ENCODE measurements at places on chromosomes 12 and 14.

GRCh38 chr12:85829391-85829790 lies 6.8 kb downstream of the RASSF9 start:
- peak; percentile 81 for DNase-seq

- DNase-seq = peak; percentile 16
These were observed 38.5 kb upstream of the KCNK13 start for GRCh38 chr14:90023176-90023896.

DNA sequence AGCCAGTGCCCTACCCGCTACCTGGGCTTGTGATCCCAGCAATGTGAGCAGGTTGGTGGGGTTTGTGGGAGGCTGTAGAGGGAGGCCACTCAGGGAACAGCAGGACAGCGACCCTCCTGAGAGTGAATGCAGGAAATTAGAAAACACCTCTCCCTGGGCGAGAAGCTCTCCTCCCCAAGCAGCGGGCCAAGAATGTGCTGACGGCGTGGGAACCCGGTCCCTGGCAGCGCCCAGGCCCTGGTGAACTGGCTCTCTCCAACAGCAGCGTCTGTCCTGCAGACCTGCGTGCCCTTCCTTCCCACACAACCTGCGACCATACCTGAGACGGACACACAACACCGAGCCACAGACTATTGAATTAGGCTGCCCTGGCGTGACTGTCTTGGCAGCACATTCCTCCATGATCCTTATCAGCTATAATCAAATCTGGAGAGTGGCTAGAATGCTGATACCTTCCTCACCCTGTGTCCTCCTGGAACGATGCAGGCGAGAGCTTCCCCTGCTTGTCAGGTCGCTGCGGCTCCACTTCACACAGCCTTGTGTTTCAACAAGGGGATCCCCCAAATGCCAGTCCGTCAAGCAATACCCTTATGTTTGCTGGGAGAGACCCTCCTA lies 114.8 kb upstream of the GSC start:
- DNase-seq = no peak

- DNase-seq = no peak
These were observed 33.9 kb upstream of the PPM1A start for GRCh38 chr14:60215127-60215444.

DNA sequence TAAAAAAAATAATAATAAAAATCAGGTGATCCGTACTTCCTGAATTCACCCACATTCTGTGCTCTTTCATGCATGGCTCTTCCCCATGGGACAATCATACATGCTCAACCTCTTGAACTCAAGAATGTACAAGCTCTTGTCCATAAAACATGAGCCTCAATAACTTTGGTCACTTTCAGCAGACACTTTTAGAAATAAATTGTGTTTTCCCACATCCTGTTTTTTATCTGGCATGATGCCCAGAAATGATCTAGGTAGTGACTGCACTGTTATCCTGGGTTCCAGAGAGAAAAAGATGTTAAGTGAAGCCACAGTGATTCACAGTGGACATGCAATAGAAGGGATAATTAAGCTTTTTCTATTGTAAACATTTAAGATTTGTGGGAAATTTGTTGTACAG lies 537.6 kb upstream of the TMEM132C start:
- peak; percentile 13 for DNase-seq

DNA sequence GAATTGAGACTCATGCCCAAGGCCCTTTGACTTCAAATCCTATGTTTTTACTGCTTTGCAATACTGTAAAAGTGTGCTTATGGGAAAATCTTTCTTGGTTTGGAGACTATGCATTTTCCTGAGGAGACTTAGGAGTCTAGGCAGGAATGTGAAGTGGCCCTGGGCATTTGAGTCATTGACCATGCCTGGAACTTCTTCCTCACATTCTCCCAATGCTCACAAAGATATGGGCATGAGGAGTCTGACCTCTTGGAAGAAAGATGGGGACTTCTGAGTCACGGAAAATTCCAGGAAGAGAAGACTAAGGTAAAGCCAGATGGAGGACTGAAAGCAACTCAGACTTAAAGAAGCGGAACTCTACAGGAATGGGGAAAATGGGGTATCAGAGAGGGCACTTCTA lies 38.2 kb upstream of the ZNF641 start:
- DNase-seq = peak; percentile 67

DNA sequence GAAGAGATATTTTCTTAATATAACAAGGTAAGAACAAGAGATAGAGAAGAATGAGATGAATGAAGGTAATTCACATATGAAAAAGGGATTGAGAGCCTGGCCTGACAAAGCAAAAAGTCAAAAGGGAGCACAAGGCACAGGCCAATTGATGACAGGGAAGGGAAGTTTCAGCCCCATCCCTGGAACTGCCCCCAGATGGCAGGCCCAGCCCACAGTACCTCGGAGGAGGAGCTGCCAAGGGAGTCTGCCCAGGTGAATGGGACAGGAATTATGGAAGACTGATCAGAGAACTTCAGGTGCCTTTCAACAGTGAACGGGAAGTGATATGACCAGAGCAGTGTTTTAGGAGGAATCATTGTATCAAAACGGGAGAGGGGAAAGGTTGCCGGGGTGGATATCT lies 15.7 kb downstream of the SNRPF start:
- DNase-seq = no peak

- no peak for DNase-seq
These were observed 17.6 kb upstream of the G2E3 start for GRCh38 chr14:30541318-30541717.

DNA sequence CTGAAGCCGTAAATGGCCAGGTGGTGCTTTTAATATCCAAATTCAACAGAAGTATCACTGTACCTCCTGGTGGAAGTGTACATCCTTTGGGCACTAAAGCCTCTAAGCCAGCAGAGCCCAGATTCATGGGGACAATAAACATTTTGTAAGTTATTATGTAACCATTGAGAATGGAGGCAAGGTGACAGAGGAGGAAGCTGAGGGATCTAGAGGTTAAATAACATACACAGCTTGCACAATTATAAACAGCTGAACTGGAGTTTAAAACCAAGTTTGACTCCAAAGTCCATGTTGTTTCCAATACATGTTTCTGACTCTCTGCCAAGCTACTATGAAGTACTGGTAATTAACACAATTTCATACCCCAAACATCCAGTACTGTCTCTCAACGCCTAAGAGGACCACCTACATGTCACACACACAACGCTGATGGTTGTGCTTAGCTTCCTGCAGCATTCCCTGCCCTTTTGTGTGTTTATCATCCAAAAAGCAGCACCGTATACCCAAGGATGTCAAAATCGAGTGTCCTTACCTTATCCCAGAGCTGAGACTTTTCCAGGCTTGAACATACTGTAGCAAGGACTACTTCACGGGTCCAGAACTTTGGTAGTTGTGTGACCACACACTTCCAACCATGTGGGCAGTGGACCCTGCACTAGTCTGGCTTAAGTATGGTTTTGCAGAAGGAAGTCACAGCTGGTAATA lies 41.3 kb downstream of the EGLN3 start:
- no peak for DNase-seq

- DNase-seq = no peak
These were observed 135.8 kb downstream of the SYNE2 start for GRCh38 chr14:63988579-63988978.

GRCh38 chr14:26389646-26390508 lies 208.0 kb downstream of the NOVA1 start:
- peak; percentile 80 for DNase-seq

GRCh38 chr12:132158677-132159554 lies 14.7 kb downstream of the NOC4L start:
- no peak for DNase-seq

DNA sequence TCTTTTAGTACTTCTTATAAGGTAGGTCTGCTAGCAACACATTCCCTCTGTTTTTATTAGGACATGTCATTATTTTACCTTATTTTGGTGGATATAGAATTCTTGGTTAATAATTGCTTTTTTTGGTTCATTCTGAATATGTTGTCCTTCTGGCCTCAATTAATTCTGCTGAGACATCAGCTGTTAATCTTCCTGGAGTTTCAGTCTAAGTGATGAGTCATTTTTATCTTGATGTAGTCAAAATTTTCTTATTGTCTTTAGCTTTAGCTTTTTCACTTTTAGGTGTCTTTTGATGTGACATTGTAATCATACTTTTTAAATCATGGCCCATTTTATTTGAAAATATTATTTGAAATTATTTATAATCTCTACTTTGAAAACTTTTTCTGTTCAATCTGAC lies 104.9 kb upstream of the PMCH start:
- peak; percentile 17 for DNase-seq

- DNase-seq = peak; percentile 84
These were observed 75.8 kb downstream of the GPATCH2L start for GRCh38 chr14:76227450-76228050.

DNA sequence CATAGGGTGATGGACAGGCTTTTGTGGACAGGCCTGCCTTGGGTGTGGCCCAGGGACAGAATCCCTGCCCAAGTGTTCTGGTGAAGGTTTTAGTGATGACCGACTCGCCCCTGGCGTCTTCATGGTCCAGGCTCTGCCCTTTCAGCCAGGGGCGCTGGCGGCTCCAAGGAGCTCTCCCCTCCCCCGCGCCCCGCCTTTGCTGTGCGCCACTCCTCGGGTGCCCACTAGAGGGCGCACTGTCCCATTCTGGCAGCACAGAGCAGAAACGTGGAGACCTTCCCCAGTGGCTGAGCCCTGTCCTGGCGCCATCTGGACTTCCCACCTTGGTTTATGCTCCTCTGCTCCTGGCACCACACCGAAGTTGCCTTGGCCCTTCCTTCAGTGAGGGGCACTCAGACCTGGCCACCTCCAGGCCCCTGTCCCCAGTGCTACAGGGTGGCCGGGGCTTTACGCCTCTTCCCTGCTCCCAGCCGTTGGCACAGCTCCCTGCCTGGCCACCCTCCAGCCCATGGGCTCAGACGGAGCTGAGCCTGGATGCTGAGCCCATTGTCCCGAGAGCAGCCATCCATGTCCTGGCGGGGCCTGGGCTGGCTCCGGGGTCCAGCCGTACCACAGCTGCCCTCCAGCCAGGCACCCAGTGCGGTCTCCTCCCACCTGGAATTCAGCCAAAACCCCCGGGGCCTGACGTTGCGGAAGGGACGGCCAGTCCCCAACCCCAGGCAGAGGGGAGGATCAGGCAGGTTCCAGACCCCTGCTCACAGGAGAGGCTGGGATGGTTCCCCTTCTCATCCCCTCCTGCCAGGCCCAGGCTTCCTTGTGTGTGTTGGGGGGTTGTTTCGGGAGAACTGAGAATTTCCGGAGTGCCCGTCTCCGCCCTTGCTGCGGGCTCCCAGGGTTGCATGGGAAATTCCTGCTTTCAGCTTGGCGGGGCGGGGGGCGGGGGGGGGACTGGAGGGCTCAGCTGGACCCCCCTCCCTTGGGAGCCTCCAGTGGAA lies 5.6 kb upstream of the CRIP1 start:
- peak; percentile 92 for DNase-seq

DNA sequence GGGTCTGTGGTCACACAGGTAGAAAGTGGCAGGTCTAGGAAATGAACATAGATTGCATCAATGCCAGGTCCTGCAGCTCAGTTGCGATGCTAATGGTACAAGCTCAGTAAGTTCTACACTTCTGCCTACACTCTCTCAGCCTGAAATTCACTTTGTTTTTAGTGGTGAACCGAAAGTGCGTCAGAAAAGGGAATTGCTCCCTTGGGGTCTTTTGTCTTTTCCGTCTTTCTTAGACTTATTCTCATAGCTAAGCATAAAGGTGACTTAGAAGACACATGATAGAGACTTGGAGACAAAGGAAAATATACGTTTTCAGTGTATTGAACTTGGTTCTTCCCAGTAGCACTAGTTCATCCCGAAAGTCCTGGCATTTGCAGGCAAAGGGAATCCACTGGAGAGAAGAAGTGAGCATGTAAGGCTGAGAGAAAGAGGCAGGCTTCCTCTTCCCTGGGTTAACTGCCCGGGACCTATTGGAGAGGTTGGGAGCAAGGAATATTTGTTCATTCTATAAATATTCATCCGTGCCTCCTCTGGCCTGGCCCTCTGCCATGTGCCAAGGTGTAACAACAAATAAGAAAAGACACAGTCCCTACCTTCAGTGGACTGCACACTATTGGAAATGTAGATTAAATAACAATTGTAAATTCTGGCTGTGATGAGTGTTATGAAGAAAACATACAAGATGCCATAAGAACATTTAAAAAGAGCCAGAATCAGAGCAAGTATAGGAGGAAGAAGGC lies 785.8 kb downstream of the MED13L start:
- no peak for DNase-seq

GRCh38 chr12:43550831-43551271 lies 1.2 kb downstream of the ADAMTS20 start:
- DNase-seq = no peak

DNA sequence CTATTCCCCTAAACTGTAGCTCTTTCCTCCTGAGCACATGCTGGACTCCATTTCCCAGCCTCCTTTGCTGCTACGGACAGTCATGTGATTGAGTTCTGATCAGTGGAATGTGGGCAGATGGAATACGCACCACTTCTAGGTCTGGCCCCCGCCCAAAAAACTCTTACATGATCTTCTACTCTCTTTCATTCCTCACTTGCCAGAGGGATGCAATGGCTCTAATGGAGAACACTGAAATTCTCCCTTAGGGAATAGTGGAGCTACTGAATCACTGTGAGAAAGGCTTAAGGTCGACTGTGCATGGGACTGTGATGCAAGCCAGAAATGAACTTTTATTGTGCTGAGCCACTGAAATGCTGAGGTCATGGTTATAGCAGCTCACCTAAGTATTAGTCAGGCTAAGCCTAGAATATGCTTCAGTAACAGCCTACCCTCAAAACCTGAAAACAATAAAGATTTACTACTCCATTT lies 13.0 kb upstream of the TMED2 start:
- DNase-seq = peak; percentile 89

DNA sequence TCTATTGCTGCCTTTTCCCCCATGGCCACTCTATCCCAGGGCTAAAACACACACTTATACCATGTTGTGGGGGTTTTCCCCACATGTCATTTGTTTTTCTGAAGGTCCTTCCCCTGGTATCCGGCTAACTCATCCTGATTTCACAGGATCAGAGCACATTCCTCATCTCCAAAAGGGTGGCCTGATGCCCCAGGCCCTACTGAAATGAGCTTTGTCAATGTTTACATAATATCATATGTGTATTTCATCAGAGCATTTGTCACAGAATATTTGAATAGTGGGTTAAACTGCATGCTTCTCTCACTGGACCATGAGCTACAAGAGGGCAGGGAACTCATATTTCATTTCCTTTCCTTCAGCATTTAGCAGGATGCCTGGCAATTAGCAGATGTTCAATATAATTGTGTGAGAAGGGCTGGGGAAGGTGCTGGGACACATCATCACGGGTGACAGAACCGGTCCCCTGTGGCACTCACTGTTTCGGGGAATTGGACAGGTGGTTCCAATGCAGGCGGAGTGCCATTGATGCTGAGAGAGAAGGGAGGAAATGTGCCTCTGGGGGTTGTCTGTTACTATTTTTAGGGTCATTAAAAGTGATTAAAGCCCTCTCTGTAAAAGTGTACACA lies 26.8 kb downstream of the EMP1 start:
- DNase-seq = peak; percentile 88

All from GM23248 (cell line).